ENCODE measurements at places on chromosomes 12 and 14.

DNA sequence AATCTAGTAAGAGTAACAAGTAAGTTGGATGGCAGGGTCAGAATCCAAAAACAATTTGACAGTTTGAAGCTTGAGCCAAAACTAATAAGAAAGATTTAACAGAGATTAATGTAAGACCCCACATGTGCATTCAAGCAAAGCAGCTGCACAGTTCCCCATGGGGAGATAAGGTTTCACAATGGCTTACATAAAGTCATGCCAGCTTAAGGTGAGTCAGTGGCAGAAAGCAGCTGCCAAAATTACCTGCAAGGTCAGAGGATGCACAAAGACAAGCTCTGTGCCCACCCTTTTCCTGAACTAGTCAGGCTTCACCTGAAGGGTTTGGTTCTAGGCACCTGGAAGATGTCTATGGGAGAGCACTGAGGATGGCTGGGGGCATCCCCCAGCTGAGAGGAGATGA, 36.6 kb upstream of the KRT77 start:
- no peak for DNase-seq

GRCh38 chr14:51873221-51873893, 12.9 kb downstream of the GNG2 start:
- no peak for DNase-seq

DNA sequence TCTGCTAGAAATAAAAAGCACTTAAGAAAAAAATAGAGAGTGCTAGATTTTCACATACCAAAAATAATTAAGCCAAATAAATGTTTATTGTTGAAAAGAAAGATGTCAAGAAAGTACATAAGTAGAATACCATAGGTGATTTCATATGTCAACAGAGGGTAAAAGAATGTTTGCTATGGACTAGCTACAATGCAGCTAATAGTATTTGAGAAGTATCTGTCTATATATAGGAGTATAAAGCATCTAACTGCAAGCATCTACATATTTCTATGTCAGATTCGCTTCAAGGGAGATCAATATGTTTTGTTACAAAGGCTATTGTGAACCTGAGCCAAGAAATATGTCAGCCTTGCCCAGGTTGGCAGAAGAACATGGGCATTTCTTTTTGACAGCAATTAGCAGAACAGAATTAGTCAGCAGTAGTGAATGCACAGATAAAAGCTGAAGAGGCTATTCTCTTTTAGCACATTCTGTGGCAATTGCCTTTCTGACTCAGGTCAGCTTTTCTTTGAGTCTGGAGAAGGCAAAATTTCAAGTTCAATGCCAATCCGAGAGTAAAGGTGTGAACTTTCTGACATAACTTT, 140.1 kb downstream of the ALG10B start:
- DNase-seq: no peak

DNA sequence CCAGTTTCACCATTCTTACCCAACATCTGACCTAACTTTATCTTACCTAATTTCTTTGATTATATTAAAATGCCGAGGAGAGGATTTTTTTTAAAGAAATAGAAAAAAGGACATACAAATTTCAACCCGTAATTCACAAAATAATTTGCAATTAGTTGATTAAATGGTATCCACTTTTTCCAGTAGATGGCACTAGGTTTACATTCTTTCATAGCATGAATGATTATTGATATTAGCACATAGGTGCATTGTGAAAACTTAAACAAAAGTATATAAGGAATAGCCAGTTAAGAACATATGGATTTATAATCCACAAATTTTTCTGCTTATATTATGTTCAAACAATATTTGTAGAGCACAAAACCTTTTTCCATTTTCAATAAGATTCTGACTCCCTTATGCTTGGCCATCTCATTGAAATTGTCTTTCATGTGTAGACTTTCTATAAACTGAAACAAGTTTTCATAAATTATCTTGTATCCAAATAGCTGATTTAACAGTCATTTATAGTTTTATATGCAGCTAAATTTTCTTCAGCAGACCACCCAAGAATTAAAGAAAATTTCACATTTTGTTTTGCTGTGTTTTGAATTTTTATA, 35.3 kb downstream of the MSRB3 start:
- DNase-seq: no peak

DNA sequence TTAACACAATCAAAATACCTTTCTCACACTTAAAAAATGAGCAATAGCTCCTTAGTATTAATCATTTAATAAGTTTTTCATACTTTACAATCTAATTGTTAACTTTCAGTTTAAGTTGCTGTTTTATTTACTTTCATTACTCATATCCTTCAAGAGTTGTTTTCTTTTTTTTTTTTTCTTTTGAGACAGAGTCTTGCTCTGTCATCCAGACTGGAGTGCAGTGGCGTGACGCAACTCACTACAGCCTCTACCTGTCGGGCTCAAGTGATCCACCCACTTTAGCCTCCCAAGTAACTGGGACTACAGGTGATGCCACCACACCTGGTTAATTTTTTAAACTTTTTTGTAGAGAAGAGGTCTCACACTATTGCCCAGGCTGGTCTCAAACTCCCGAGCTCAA, 16.1 kb downstream of the ZBTB1 start:
- DNase-seq: no peak

DNA sequence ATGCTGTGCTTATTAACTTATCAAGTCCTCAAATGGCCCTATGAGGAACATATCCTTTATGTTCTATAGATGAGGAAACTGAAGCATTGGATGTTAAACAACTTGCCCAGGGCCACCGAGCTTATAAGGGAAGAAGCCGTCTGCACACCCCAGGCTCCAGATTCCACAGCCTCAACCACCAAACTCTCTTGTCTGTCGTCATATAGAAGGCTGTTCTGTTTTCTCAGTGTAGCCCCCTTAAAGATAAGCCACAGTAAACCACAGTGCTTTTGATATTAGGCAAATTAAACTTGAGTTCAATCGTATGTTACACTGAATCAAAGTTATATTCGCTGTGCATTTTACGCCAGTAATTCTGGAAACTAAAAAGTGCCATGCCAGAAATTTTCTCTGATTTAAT, 116.7 kb downstream of the PRKCH start:
- no peak for DNase-seq

DNA sequence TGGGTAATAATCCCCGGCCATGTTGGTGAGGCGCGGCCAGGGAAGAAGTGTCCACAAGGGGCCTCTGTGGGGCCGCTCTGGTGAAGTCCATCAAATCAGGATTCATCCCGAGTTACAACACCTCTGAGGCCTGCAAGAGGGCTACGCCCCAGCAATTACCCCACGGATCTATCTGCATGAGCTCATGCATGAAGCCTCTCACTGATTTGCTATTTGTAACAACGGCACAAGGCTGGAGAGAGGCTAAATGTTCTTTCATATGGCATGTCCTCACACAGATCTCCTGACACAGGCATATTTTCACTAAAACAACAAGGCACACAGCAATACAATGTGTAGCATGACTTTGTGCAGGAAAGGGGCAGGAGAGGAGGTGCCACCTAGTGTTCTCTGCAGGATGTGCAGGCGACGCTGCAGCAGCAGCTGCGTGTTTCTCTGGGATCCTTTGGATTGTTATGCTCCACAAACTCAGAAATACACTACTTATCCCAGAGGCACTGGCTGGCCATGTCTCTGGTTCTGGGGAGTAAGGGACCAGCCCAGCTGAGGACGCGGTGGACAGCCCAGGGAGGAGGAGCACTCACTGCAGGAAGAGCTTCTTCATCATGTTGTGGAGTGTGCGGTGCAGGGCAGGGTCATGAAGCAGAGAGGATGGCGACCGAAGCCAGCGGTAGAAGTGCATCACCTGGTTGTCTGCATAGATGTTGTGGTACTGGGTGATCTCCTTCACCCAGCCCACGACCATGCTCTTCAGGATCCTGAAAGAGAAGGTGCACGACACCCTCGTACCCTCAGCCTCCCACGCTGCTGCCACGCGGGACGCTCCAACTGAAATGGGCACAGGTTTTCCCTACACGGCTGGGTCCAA, 20.2 kb downstream of the P2RX2 start:
- DNase-seq: no peak

DNA sequence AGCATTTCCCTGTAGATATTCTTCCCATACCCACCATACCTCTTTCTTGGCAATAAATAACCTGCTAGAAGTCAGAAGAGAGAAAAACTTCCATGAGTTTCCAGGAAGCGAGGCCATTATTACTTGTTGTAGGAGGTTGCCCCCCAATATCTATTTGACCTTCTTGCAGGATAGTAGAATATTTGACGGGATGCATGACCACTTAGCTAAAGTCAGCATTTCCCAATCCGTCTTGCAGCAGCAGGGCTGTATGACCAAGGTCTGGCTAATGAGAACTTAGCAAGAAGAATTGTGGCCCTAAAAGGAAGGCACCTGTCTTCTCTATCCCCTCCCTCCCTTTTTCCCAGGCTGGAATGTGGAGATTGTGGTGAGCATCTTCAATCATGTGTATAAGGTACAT, 51.5 kb downstream of the NINJ2 start:
- DNase-seq: no peak

DNA sequence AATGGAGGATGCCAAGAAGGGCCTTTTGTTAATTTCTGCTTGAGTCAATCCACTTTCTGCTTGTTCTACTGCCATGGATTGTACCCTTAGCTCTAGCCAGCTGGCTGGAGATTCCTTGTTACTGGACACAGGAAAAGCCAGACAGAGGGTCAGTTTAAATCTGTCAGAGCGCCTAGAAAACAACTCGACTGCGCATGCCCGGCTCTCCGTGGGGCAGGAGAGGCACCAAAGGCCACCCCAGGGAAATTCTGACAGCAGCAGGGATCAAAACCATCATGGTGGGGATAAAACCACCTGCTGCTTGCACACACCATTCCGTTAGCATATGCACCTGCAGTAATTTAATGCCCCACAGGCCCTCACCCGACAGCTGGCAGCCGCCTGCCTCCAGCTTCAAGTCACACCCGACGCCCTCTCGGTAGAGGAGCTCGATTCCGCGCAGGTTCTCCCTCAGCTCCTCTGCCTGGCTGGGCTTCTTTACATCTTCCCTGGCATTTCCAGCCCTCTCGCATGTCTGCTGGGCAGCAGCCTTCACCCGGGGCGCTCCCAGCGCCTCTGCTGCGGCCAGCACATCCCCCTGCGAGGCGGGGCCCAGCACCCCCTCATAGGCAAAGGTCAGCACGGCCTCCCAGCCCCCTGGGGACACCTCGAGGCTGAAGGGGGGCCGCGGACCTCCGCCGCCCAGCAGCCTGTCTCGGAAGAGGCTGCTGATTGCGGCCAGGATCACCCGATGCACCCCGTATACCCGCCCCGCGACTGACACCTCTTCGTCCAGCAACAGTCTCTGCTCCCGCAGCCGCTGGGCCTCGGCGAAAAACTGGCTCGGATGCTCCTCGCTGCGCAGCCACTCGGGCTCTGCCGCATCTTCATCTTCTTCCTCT, 1.0 kb downstream of the KLHL33 start:
- DNase-seq: peak; percentile 63

DNA sequence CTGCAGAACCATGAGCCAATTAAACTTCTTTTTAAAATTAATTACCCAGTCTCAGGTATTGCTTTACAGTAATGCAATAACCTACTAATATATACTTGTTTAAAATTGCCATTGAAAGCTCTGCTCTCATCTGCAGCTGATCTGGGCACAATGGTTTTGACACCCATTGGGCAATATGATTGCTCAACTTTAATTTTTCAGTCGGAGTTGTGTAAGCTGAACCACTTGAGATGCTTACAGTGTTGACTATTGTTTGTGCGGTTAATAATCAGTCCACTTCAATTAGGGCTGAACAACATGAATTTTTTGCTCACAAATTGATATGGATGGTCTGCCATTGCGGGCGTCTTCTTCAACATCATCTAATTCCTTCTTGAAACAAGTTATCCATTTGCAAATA, 18.0 kb upstream of the OR4K5 start:
- DNase-seq: no peak

- DNase-seq: no peak
Measured at GRCh38 chr12:64255249-64255648, 33.2 kb upstream of the KICS2 start.

- no peak for DNase-seq
Measured at GRCh38 chr12:92030618-92031017, 115.0 kb downstream of the BTG1 start.

- DNase-seq: no peak
Measured at GRCh38 chr14:81313775-81314429, 86.2 kb downstream of the STON2 start.

DNA sequence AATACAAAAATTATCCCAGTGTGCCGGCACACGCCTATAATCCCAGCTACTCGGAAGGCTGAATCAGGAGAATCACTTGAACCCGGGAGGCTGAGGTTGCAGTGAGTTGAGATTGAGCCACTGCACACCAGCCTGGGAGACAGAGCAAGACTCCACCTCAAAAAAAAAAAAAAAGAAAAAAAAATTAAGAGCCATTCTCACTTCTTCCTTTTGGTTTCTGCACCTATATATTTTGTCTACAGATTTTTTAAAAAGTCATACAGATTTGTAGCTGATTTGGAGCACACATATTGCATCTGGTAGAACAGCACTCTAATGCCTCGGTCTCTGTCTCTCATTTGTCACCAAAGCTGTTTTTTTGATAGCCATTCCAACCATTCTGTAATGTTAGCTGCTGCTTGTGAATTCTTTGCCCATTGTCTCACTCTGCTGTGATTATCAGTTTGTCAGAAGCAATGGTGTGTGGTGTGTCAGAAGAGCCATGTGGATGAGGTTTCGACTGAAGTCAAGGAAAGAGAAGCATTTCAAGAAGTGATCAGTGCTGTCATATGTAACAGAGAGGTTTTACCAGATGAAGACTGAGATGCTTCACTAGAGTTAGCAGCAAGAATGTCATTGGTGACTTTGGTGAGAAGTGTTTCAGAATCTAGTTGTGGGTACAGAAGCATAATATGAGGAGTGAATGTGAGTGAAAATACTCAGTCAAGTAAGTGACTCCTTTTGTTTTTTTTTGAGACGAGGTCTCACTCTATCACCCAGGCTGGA, 8.7 kb upstream of the KTN1 start:
- no peak for DNase-seq

DNA sequence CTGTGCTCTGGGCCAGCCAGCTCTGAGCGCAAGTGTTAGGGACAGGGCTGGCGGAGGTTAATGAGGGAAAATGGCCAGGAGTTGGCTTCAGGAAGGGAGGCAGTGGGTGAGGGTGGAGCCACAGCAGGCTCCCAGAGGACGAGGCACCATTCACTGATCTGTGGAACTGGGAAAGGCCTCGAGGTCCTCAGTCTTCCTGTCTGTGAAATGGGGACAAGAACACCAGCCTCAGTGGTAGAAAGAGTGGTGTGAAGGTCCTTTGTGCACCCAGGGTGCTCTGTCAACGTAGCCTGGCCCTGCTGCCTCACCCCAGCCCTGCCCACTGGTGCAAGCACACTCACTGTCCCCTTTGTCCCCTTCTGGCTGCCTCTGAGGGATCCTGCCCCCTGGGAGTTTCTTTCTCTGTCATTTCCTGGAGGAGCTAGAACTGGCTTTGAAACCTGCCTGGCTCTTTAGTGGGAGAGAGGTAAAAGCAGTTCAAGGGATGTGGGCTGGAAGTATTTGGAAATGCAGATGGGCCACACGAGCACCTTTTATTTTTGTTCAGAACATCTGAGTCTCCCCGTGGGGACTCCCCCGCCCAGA, 25.0 kb downstream of the SYNDIG1L start:
- no peak for DNase-seq

- no peak for DNase-seq
Measured at GRCh38 chr12:15193946-15194345, 27.3 kb downstream of the RERG start.

GRCh38 chr12:129659961-129660622, 243.7 kb downstream of the TMEM132D start:
- DNase-seq: no peak
